ENCODE measurements at places on chromosomes 3 and 15.

- DNase-seq: no peak
Observed at GRCh38 chr15:42502477-42502876, 7.0 kb downstream of the SNAP23 start.

DNA sequence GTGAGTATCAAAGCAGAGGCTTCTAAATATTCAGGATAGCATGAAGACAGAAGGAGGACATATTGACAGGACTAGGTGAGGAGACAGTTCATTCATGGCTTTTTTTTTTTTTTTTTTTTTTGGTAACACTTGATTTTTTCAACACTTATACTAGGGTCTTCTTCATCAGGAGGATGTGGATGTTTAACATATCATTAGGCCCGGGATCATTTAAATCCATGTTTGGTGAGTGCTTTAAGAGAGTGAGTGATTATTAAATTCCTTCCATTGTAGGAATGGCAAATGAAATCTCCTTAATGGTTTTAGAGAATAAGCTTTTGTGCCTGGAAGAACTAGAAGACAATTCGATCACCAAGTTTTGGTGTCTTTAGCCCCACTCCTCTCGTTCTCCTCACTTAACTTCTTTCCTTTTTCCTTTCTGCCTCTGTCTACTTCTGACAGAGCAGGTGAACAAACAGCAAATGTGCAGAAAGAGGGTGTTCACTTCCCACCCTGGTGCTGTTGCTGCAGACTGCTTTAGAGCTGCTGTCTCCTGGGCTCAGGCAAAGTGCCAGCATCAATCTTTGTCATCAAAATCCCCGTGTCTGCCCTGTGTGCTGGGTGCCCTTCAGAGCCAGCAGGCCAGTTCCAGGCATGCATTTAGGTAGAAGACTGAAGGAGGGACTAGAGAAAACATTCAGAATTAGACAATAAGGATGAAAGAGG lies 35.6 kb upstream of the RAB11A start:
- DNase-seq: no peak

DNA sequence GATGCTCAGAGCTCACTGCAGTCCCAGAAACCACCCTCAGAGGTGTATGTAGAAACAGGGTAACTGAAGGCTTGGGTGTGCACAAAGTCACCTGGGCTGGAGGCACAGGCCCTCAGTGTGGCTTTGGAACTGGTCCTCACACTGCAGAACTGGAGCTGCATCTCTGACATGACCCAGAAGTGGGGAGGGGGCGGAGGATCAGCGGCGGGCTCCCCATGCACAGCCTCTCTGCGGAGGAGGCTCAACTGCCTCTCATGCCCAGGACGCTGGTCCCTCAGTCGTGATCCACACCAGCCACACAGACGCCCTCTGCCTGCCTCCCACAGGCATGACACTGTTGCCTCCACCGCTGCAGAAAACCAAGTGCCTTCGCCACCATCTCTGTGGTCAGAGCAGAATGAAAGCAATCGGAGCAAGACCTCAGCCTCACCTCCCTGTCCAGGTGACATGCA lies 73.7 kb downstream of the TM2D3 start:
- DNase-seq: no peak

DNA sequence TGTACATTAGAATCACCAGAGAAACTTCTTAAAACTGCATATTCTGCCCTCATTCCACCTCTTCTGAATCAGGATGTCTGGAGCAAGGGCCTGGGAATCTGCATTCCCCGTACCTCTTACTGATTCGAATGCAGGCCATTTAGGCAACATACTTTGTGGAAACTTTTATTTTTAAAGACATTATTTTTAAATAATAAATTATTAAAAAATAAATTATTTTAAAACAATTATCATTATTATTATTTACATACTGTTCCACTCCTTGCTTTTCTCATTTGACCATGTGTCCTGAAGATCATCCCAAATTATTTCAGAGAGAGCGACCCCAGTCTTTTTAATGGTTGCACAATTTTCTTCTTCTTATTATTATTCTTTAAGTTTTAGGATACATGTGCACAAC lies 336.6 kb upstream of the TBC1D5 start:
- no peak for DNase-seq

- no peak for DNase-seq
Observed at GRCh38 chr3:41169023-41169422, 30.3 kb upstream of the CTNNB1 start.

- DNase-seq: no peak
Observed at GRCh38 chr3:57889807-57890206, 118.4 kb upstream of the FLNB start.

- DNase-seq: no peak
Observed at GRCh38 chr3:117144853-117145252, 435.3 kb downstream of the TUSC7 start.

All from CD4-positive, alpha-beta T cell treated with Interleukin-21 for 1 hour (primary cell).